ENCODE measurements at places on chromosomes 6 and 20.

GRCh38 chr20:61127311-61128039 lies 124.6 kb upstream of the CDH4 start:
- no peak for DNase-seq

GRCh38 chr20:44970243-44970757 lies 4.0 kb downstream of the STK4 start:
- DNase-seq: no peak

GRCh38 chr20:17558154-17558940 lies 11.5 kb upstream of the DSTN start:
- DNase-seq: no peak

- no peak for DNase-seq
Observed at GRCh38 chr6:5295623-5296022, 34.3 kb downstream of the FARS2 start.

- no peak for DNase-seq
Observed at GRCh38 chr20:969868-970267, 32.2 kb downstream of the RSPO4 start.

DNA sequence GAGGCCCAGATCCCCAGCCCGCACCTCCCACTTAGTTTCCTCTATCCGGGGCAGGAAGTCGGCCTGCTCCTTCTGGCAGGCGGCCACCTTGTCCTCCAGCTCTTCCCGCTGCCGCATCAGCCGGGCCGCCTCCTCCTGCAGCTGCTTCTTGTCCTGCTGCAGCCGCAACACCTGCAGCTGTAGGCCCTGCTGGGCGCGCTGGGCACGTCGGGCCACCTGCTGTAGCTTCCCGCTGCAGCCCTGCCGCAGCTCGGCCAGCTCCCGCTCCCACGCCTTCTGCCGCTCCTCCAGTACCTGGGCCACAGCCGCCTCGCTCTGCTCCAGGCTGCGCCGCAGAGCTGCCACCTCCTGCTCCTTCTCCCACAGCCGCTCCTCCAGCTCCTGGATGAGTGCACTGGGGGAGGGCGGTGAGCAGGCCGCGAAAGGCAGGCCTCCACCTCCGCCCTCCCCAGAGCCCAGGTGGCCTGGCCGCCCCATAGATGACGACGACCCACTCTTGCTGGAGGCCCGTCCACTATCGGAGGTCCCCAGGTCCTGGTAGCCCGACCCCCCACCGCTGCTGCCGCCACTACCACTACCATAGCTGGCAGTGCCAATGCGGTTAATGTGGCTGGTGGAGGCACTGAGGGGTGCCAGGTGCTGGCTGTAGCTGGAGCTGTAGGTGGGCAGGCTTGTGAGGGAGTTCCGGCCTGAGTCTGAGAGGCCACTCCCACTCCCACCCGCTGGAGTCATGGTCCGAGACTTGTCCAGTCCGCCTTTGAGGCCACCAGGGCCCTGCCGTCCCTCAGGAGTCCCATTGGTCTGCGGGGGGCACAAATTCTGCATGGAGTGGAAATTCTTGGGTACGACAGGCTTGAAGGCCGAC lies 6.0 kb upstream of the FASTKD5 start:
- no peak for DNase-seq

- no peak for DNase-seq
Observed at GRCh38 chr6:166830185-166830890, 126.0 kb downstream of the RNASET2 start.

DNA sequence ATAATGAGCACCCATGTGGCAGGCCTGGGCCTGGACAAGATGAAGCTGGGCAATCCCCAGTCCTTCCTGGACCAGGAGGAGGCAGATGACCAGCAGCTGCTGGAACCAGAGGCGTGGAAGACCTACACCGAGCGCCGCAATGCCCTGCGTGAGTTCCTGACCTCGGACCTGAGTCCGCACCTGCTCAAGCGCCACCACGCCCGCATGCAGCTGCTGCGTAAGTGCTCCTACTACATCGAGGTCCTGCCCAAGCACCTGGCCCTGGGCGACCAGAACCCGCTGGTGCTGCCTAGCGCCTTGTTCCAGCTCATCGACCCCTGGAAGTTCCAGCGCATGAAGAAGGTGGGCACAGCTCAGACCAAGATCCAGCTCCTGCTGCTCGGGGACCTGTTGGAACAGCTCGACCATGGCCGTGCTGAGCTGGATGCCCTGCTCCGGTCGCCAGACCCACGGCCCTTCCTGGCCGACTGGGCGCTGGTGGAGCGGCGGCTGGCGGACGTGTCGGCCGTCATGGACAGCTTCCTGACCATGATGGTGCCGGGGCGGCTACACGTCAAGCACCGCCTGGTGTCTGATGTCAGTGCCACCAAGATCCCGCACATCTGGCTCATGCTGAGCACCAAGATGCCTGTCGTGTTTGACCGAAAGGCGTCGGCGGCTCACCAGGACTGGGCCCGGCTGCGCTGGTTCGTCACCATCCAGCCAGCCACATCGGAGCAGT lies 1.9 kb downstream of the FNDC11 start:
- no peak for DNase-seq

DNA sequence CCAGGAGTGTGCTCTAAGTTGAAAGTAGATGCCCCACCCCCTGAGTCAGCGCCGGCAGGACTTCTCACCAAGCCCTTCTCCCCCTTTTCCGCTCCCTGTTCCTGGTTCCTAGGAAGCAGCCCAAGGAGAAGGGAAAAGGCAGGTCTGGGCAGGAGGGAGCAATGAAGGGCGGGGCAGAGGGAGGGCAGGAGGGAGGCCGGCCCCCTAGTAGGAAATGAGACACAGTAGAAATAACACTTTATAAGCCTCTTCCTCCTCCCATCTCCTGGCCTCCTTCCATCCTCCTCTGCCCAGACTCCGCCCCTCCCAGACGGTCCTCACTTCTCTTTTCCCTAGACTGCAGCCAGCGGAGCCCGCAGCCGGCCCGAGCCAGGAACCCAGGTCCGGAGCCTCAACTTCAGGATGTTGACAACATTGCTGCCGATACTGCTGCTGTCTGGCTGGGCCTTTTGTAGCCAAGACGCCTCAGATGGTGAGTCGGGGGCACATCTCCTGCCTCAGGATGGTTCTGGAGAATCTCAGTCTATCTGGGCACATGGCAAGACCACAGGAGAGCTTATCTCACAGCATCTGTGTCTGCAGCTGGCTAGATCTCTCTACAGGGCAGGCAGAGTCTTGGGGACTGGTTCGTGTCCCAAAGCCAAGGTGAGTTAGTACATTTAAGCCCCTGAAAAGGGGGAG lies at the start of gene PROCR:
PROCR (plus strand) TSS at position 320 of the 681 bp plus-strand sequence; CDS start at position 403, 83 bp downstream.
- no peak for DNase-seq

- no peak for DNase-seq
Observed at GRCh38 chr6:156957931-156958547, 180.9 kb downstream of the ARID1B start.

DNA sequence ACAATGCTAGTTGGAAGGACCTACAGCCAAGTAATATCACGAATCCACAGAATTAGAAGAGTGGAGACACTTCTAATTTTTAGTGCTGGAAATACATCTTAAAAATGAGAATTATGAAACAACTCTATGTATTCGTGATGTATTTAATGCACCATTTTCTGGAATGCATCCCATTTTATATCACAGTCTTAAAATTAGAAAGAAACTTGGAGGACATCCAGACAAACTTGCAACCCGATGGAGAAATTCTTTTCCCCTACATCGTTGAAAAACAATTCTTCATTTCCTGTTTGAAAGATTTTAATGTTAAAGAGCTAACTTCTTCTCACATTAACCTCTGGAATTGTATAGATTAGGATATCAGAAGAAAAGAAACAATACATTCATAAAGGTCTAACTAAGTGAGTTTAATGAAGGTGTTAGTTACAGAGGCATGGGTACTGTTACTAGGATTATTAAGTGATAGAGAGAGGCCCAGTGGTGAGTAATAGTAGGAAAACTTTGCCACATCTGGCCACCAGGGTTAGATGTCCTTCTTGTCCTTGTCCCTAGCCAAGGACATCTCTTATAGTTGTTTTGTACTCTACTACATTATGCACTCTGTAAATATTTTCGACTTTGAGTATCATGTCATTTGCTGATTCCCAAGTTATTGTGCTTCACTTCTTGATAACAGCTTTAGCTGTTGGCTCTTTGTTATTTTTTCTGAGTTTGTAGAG lies 502.4 kb upstream of the PTCHD4 start:
- DNase-seq: no peak

DNA sequence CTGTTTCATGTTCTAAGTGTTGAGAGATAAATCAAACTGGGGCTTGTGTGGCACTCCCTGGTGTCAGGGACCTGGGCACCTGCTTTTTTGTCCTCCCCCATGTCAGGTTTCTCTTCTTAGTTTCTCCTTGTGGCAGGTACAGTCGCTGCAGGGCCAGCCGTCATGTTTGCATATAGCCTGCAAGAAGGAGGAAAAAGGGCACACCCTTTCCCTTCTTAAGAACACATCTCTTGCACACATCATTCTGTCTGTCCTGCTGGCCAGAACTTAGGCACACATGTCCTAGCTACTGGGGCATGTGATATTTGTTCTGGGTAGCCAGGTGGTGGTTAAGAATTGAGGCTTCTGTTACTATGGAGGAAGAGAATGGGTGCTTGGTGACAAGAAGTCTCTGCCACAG lies 27.9 kb downstream of the CDC5L start:
- no peak for DNase-seq

DNA sequence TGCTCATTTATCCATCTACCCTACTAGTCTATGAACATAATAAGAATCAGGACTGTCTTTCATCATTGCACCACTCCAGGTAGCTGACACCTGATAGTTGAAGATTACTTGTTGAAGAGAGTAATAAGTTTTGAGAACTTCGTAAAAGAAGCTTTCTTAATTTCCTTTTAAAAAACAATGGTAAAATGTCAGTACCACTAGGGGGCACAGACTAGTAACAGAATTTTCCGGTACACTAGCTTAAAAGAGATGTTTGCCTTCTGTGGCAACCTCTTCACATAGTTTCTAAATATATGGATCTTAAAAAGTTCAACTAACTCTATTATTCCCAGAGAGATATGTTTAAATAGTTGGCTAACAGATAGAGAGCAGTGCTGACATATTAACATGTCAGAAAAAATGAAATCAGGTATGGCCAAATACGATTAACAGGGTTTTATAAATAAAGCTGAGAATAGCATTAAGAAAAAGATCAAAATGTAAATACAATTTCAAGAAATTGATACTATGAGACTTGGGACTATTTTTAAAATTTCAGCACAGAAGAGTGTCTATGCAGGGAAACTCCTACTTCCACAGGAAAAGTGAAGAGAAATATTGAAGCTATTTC lies 5.4 kb upstream of the KCNQ5 start:
- no peak for DNase-seq

- DNase-seq: no peak
Observed at GRCh38 chr6:168858926-168859325, 394.7 kb downstream of the THBS2 start.

DNA sequence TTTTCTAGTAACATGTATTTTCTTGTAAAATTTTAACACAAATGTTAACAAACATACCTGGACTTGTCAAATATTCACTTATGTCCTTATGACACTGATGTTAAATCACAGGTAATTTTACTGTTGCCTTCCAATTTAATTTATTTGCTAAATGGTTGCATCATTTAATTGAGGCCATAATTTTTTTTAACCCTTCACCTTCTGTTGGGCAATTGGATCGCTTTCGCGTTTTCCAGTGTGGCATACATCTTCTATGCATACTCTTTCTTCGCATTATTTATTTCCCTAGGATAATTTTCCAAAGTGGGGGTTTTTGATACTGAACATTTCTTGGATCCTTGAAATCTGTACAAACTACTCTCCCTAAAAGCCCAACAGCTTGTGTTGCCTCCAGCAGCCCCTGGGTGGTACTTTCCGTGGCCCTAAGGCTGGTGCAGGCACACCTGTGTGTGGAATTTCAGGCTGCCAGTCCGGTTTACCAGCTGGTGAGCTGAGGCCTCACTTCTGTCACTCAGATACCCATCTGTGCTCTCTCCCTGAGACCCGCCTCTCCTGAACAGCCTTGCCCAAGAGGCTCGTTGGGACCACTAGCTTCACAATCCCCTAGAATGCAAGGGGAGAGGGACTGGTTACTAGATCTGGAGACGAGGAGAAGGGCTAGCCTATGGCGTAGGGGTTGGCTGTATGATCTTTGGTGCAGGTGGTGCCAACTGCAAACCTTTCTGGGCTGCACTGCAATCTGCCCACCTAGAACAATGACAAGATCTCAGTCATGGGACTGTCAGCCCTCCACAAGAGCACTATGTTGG lies 11.2 kb upstream of the C20orf144 start:
- no peak for DNase-seq

- DNase-seq: no peak
Observed at GRCh38 chr6:25601800-25602673, 50.0 kb upstream of the SCGN start.

- no peak for DNase-seq
Observed at GRCh38 chr6:4256969-4257368, 121.6 kb upstream of the ECI2 start.

DNA sequence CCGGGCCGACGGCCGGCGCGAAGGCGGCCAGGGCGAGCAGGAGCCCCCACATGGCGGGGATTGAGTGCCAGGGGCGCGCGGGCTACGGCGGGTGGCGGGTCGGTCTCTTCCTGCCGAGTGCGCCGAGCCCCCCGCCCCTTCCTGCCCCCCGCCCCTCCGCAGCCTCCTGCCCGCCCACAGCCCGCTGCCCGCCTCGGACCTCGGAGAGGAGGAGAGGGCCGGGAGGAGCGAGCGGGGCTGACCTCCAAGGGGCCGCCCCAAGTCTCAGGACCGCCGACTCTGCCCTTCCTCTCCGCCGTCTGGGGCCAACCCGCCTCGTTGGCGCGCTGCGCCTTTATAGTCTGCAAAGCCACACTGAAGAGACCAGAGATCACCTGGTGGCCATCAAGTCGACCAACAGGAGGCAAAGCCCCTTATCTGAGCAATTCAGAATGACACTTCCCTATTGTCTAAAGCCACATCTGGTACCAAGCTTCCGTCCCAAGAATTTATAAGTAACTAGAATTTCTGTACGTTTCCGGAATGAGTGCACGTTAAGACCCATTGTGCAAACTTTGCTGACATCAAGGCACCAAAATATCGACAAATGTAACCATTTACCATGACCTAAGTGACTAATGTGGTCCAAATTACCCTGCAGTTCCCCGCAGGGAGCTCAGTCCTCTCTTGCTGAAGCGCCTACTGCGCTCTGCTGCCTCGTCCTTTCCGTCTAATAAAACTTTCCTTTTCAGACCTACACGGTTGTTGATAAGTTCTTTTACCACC lies at the start of gene CPXM1:
CPXM1 (minus strand) TSS at position 107 of the 765 bp plus-strand sequence; CDS start at position 52, 55 bp downstream.
- no peak for DNase-seq

DNA sequence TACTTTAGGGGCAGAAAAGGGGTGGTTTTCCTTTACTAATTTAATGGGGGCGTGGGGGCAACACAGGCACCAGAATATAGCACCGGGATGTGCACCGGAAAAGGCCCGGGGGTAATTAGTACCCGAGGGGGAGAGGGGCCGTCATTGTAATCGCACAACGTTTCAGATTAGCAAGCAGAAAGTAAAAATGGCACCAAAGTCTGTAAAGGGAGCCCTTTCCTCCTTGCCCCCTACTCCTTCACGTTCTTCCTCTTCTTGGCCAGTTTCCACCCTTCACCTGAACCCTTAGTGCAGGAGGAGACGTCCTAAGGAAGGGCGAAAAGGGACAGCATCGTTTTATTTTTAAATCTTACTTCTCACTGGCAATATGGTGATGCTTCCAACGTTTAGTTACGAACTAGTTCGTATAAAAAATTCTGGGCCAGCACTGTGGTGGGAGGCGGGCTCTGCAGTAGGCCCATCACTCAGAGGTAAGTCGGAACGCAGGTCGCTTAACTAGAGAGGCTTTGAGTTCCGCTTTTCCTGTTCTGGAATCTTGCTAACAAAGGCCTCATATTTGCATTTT lies 742 bp upstream of the CEP85L start:
- DNase-seq: no peak

GRCh38 chr20:4689220-4689619 lies 32.5 kb upstream of the PRND start:
- no peak for DNase-seq
